ENCODE measurements at places on chromosomes 1 and 21.

DNA sequence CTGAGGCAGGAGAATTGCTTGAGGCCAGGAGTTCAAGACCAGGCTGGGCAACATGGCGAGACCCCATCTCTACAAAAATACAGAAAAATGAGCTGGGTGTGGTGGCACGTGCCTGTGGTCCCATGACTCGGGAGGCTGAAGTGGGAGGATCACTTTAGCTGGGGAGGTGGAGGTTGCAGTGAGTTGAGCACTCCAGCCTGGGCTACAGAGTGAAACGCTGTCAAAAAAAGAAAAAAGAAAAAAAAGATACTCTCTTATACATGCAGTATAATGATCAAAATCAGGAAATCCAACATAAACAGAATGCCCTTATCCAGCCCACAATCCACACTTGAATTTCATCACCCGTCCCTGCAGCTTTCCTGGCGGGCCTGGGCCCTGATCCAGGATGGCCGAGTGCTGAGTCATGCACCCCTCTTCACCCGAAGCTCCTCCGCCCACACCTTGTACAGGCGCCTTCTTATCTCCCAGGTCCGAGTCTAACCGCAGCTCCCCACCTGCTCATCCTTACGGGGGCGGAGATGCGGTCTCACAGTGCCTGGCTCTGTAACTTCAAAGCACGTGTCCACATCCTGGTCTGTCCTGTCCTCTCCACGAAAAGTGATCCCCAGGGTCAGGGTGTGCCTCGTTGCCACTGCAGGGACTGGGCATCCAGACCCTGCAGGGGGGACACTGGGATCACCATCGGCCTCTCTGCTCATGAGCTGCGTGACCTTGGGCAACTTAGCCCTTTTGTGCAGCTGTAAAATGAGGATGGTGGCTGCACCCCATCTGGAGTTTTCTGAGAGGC lies 120.2 kb upstream of the SLC45A1 start:
- no peak for DNase-seq

DNA sequence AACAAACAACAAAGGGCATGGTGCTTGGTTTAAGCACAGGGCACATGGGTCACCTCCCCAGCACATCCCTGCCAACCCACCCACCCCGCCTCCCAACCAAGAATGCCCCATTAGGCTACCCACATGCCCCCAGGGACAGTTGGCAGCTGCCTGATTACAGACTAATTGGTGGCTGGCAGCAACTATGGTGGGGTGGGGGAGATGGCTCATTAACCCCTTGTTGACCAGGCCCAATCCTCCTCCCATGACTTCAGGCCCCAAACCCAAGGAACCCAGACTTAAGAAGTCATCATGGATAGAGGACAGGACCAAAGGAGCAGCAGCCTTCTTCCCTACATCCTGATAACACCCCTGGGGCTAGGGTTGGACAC lies 1.3 kb downstream of the RIMS3 start:
- no peak for DNase-seq

- no peak for DNase-seq
These were observed 411.0 kb downstream of the LMO4 start for GRCh38 chr1:87739704-87740103.

GRCh38 chr1:75519651-75520427 lies 91.1 kb downstream of the SLC44A5 start:
- DNase-seq = no peak

DNA sequence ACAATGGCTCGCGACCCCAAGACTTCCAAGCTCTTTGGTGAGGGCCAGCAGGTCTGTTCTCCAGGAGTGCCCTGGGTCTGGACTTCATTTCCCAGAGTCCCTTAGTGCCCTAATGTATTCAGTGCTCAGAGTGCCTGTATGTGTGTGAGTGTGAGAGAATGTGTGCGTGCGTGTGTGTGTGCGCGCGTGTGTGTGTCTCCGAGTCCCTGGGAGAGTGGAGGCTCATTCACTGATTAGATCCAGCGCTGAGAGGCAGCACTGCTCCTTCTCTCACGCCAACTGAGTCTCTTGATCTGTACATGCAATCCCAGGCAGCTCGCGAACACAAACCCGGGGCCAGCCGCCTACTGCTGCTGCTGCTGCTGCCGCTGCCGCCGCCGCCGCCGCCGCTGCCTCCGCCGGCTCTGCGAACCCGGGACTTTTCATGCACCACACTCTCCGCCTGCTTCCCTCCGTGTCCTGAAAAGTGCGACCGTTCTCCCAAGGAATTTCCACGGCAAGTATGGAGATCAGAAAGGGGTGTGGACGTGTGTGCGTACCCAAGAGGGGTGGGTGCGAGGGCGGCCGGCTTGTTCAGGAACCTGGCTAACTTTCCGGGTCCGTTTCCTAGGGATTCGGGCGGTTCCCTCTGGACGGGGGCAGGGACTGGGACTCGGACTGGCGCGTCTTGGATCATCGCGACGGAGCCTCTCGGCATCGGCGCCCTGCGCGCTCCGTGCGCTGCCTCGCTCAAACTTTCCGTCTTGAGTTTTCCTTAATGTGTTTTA lies at the start of gene RNF220:
TSS of gene RNF220 (plus strand) at position 225 of the 767 bp plus-strand sequence.
- no peak for DNase-seq

GRCh38 chr1:52140633-52141512 lies 1.0 kb upstream of the ZFYVE9 start:
- no peak for DNase-seq

GRCh38 chr1:245182028-245182427 lies 27.2 kb downstream of the KIF26B start:
- no peak for DNase-seq

GRCh38 chr1:86948212-86948611 lies 33.8 kb downstream of the HS2ST1 start:
- no peak for DNase-seq
